Effector memory CD8-positive, alpha-beta T cell (primary cell): ENCODE measurements at places on chromosomes 2 and 18.

DNA sequence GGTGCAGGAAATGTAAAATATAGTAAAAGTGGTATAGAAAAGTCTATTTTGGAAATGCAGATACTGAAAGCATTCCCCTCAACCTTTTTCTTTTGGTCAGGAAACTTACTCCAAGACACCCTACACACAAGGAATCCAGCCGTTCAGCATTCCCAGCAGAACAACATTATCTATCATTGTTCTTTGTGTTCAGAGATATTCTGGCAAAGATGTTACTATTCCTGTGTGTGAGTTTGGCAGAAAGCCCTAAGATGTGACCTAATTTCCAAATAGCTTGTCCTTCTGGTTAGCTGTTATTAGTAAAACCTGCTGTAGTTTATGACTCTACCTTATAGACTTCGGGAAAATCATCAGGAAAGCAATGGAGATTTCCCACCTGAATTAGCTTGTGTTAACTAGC is 78.1 kb upstream of the PELI1 start:
- no peak for DNase-seq

GRCh38 chr18:74945774-74946545 is 263.0 kb downstream of the PTGR3 start:
- peak; percentile 4 for DNase-seq

- DNase-seq: no peak
These were observed 34.5 kb downstream of the HS1BP3 start for GRCh38 chr2:20616341-20616871.

DNA sequence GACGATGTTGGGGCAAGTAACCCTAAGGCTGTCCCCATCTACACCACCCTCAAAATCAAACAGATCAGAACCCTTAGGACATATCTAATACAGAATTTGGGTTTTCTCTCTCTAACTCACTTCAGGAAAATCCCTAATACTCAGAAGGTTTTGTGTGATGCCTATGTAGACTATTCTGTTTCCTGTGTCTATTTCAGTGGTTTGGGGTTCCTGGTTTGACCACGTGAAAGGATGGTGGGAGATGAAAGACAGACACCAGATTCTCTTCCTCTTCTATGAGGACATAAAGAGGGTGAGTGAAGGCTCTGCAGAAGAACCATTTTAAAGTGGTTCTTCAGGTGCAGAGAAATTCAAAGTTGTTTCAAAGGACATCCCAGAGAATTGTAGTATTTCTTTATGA is 16.3 kb downstream of the SULT1C2 start:
- DNase-seq: no peak

GRCh38 chr2:144914622-144915318 is 394.9 kb upstream of the ZEB2 start:
- DNase-seq: no peak

DNA sequence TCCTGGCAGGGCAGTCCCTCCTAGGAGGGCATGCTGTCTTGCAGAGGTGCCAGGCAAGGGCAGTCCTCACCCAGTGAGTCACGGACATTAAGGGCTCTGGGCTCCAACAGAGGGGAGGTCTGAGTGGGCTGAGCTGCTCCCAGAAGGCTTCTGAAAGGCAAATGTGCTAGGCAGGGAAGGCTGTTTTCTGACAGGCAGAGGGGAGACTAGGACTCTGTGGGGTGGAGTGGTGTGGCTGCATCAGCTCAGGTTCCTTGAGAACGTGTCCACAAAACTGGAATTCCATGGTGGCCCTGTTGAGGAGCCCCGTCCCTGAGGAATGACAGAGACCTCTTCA is 283.5 kb downstream of the MYCN start:
- no peak for DNase-seq

- no peak for DNase-seq
These were observed 15.3 kb downstream of the CAPN10 start for GRCh38 chr2:240601831-240602160.

DNA sequence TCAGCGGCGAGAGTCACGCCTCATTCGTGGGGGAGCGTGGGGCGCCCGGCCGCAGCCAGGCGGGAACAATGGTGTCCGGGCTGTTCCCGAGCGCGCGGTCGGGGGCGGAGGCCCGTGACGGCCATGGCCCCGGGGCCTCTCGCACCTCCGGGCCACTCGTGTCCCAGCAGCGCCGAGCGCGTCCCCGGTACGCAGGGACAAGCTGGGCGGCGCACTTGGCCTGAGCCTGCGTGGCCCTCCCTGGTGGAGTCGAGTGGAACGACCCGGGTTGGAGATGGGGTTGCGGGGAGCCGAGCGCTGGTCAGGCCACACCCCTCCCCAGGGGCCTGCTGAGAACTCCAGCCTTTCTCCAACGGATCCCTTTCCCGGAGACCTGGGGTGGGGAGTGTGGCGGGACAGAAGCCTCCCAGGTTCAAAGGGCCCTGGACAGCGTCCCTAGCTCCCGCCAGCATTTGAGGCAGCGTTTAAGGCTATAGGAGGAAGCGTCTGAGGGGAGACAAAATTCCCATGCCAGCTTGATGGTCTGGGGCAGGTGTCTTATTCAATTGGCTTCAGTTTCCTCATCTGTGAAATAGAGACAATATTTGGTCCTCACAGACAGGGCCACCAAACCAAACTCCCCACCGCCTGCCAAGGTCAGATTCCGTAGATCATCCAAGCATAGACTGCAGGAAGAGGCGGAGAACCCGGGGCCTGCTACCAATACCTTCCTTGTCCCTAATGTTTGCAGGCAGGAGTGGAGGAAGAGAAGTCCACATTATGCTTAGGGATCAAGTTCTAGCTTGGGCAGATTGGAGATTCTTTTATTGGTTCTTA is 553 bp downstream of the CNDP2 start:
- peak; percentile 25 for DNase-seq

- no peak for DNase-seq
These were observed 956.3 kb upstream of the SLC39A10 start for GRCh38 chr2:194700726-194701125.

- no peak for DNase-seq
These were observed 119.5 kb downstream of the LIPG start for GRCh38 chr18:49681387-49681786.

- DNase-seq: no peak
These were observed 43.6 kb downstream of the MC2R start for GRCh38 chr18:13871701-13872100.

DNA sequence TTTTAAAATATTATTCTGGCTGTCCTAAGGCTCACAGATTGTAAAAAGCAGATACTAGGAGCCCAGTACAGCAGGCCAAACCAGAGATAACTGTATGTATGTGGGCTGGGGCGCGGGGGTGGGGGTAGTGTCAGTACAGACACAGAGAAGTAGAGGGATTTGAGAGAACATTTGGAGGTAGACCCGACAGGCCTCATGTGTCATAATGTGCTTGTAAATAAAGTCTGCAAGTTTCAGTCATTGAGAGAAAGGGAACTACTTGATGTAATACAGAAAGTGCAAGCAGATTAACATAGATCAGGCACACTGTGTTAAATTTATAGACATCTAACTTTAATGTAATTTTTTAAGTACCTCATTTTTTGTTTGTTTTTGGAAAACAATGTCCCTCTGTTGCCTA is 7.4 kb upstream of the POLI start:
- DNase-seq: no peak

DNA sequence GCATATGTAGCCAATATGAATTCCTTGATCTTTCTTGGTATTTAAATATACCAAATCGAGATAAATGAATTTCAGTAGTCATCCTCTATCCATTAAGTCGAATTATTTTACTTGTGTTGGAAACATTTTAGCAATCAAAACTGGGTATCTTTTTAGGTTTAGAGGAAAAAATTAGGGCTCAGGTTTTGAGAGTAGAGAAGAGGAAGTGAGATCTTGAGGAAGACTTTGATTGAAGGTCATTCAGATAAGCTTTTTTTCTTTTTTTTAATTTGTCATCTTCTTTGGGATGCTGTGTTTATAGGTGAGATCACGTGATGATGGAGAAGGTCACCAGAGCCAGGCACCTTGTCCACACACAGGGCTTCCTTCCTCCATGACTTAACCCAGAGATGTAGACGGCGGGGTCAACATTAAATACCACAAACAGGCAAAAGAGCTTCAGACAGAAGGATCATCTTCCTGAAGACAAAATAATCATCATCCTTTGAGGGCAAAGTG is 750.1 kb downstream of the RNF144A start:
- DNase-seq: no peak

DNA sequence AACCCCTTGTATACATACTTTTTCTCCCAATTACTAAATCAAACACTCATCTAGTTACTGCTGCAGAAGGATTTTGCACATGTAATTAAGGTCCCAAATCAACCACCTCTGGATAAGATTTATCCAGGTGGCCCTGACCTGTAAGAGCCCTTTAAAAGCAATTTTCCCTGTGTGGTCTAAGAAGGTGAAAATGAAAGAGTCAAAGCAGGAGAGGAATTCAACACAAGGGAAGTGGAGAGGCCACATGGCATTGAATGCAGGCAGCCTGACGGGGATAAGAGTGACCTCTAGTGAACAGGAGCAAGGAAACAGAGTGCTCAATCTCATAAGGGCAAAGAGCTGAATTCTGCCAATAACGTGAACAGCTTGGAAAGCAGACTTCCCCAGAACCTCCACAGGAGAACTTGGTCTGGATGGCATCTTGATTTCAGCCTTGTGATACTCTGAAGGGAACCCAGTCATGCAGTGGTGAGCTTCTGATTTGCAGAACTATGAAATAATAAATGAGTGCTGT is 27.2 kb downstream of the PPP3R1 start:
- DNase-seq: peak; percentile 6

- no peak for DNase-seq
These were observed 17.4 kb downstream of the DYNC2LI1 start for GRCh38 chr2:43791035-43791765.

GRCh38 chr2:232327105-232328031 is 51.2 kb upstream of the ALPP start:
- peak; percentile 85 for DNase-seq
